ENCODE measurements at places on chromosomes 6 and 20.
A peak's percentile ranks its signal among the peaks of the same experiment; 100 is the strongest.

GRCh38 chr20:56978475-56978874, 288.0 kb downstream of the BMP7 start:
- no peak for DNase-seq

- DNase-seq: no peak
Measured at GRCh38 chr6:108914235-108915022, 66.2 kb downstream of the ARMC2 start.

- no peak for DNase-seq
Measured at GRCh38 chr6:143183666-143184065, 123.0 kb downstream of the AIG1 start.

DNA sequence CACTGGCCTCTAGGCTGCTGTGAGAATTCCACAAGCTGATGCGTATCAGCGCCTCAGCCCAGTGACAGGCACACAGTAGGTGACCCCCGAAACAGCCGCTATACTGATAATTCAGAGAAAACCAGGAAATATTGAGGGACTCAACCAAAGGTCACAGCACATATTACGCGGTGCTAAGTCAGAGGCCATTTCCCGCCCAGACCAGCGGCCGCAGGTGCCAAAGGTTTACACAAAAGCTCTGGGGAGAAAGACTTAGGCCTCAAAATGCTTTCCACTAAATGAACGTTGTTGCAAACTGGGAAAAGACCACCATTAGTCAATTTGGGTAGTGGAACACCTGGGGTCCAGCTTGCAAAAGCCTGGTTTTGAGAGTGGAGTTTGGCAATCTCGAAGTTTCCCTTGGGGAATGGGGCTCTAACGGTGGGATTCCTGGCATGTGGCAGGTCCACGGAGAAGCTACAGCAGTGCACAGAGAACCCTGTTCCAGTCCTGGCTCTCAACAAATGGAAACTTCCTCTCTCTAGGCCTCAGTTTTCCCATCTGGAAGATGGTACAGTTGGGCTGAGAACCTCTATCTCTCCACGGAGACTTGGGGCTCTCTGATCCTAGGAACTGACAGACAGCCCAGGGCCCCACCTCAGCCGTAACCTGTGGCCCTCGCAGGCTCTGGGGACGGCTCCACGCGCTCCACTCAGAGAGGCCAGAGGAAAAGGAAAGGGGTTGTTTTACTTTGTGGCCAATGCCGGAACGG, 4.7 kb downstream of the NOL4L start:
- DNase-seq: no peak

DNA sequence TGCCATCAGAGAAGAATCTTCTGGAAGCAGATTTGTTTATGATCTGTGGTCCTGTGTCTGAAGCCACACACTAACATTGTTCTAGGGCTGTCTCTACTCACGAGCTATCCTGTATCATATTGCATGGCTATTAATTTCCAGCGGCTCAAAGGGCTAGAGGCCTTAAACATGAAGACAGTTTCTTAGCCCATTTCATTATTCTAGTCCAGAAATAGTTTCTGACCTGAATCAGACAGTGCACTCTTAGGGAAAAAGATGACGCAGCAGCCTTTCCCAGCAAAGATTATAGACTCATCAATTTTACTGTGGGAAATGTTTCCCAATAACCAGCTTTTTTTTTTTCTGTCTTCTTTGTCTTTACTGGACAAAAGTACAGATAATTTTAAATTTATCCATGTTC, 105.3 kb upstream of the SUPT3H start:
- DNase-seq: no peak

- DNase-seq: no peak
Measured at GRCh38 chr6:50836231-50836630, 17.6 kb downstream of the TFAP2B start.

GRCh38 chr20:31560094-31560745, 44.9 kb upstream of the ID1 start:
- DNase-seq: peak; percentile 52

DNA sequence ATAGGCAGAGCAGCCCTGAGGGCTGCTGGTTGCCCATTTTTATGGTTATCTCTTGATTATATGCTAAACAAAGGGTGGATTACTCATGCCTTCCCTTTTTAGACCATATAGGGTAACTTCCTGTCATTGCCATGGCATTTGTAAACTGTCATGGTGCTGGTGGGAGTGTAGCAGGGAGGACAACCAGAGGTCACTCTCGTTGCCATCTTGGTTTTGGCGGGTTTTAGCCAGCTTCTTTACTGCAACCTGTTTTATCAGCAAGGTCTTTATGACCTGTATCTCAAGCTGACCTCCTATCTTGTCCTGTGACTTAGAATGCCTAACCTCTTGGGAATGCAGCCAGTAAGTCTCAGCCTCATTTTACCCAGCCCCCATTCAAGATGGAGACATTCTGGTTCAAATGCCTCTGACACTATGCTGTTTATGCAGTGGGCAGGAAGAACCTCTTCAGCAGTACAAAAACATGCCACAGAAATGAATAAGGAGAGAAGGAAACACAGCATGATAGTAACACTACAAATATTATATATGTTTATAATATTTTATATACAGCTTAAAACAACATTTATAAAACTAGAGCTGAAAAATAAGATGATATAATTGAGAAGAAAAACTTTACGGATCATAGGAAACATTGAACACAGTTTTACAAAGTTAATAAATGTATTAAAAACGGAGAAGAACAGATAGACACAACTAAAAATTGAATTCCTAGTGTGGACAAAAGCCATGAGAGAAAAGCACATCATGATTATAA, 58.9 kb upstream of the SAMD5 start:
- DNase-seq: no peak

DNA sequence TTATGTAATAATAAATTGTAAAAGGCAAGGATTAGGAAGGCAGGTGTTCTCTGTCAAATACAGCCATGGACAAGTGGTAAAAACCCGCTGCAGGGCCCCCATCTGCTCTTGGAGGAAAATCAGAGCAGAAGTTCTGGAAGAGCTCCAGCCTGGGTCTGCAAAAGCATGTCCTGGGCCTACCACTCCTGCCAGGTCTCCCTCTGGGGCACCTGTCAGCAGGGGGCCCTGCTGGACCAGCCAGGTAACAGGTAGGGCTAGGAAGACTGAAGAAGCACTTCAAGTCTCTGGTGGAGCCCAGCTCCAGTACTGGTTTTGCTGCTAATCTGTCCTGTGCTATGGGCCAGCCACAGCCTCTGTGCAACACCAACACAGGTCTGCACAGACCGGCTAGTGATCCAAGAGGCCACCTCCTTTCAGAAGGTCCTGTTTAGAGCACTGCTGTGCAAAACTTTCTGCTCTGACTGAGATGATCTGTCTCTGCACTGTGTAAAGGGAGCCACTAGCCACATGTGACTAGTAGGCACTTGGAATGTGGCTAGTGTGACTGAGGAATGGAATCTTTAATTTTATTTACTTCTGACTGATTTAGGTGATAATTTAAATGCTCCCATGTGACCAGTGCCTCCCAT, 30.2 kb downstream of the RRBP1 start:
- no peak for DNase-seq

DNA sequence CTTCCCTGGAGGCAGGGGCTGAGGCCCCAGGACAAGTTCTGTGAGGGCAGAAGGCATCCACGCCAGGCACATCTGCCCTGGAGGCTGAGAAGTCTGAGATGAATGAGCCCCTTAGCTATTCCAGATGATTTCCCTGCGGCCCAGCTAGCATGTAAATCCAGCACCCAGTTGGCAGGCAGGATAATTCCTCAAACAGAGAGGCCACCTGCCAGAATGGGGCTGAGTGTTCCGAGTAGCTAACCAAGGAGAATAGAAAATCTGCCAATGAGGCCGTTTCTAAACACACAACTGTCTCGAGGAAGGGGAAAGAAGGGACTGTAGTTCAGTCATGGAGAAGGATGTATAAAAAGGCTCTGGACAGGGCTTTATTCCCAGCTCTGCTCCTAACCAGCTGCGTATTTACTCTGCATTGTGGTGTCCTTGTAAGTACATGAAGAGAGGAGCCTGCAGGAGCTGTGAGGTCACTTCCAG, 211.4 kb upstream of the CDYL start:
- no peak for DNase-seq

DNA sequence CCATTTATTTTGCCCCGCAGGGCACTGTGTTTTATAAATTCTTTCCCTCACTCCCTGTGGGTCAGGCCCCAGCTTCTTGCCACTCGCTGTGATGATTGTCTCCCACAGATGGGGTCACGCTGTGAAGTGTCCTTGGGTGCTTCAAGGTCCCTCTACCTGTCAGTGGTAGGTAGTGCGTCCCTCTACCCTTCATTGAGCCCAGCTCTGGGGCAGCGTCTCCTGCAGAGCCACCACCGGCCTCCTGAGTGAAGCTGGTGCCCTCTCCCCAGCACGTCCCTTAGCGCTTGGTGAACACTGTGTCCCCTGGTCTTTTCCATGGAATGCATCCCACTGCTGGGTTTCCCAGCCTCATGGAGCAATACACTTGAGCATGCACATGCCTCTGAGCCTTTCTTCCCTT, 108.2 kb downstream of the NRN1 start:
- DNase-seq: no peak

DNA sequence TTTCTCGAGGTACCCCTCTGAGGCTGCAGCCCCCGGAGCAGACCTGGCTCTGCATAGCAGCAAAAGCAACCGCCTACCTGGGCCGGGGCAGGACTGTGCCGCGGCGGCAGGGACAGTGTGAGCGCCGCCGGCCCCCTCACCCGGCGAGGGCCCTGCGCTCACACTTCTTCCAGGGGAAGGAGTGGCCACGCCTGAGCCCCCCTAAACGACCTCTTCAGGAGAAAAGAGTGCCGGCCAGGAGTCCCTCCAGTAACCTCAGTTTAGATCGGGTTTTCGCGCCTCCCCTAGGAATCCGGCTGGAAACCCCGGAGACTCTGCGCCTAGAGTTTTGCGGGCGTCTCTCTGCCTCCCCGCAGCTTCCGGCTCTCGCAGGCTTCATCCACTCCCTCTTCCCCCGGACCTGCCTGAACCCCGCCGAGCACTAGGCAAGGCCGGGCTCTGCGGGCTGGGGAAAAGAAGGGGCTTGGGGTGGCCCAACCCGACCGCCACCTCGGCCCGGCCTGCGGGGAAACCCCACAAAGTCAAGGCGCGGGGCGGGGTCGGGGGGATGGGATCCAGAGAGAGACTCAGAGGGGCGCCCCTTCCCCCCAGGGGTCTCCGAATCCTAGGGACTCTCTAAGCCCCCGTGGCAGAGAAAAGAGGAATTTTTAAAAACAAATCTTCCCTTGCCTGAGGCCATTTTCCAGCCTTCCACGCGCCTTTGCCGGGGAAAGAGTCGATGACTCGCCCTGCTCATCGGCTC, 558 bp downstream of the LINC00237 start:
- DNase-seq: no peak
